IMR-90 (cell line): ENCODE measurements at places on chromosomes 1 and 21. TPM values are rescaled to one million over a fixed set of nuclear protein-coding genes. Genes with fewer than 3 reads are reported as not detected.

DNA sequence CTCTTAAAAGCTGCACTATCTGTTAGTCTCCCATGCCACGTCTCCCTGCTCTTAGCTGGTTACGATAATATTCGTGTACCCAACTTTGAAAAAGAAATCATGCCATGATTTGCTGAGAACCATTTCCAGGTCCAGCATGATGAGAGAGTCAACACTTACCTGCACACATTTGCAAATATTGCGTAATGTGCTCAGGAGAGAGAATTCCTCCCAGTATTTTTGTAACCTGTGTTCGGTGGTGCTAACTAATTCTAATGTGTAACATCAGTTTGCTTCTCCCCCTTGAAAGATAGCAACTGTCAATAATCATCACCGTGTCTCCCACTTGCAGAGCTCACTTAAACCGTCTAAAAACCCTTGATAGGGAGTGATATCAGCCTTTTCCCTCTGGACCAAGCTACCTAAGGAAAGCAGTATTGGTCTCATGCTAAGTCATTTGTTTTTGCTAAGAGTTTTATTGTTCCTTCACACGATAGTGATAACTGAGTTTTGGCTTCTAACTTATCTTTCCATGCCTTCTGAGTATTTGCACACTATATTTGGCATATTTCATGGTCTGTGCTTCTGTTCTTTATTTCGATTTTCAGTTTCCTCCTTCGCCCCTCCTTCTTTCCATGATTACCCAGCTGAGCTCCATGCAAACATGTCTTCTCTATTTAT lies 61.1 kb upstream of the IRF2BP2 start:
- no peak for DNase-seq
- no peaks in the 10 kb centered on the region for H3K36me3 ChIP-seq
- no peaks in the 10 kb centered on the region for H3K27me3 ChIP-seq
- no peak overlapping the region for H3K27ac ChIP-seq

GRCh38 chr1:81407000-81407821 lies 393.5 kb upstream of the ADGRL2 start:
- no peak overlapping the region for H3K4me3 ChIP-seq
- no peaks in the 10 kb centered on the region for H3K4me1 ChIP-seq
- H3K36me3 ChIP-seq, result no peaks in the 10 kb centered on the region
- DNase-seq, result no peak
- no peak overlapping the region for H3K27ac ChIP-seq

- H3K27ac ChIP-seq, result no peak overlapping the region
- H3K4me1 ChIP-seq, result no peaks in the 10 kb centered on the region
- no peak for DNase-seq
- no peaks in the 10 kb centered on the region for H3K27me3 ChIP-seq
- no peaks in the 10 kb centered on the region for H3K36me3 ChIP-seq
These were observed 11.8 kb downstream of the KANK4 start for GRCh38 chr1:62307446-62307845.

- no peak overlapping the region for H3K4me3 ChIP-seq
- no peak overlapping the region for H3K27ac ChIP-seq
- no peaks in the 10 kb centered on the region for H3K4me1 ChIP-seq
These were observed 283.8 kb downstream of the SDCCAG8 start for GRCh38 chr1:243539636-243540035.

GRCh38 chr1:105686874-105687690 lies 1369.4 kb upstream of the PRMT6 start:
- H3K4me3 ChIP-seq, result no peak overlapping the region
- no peaks in the 10 kb centered on the region for H3K27me3 ChIP-seq

DNA sequence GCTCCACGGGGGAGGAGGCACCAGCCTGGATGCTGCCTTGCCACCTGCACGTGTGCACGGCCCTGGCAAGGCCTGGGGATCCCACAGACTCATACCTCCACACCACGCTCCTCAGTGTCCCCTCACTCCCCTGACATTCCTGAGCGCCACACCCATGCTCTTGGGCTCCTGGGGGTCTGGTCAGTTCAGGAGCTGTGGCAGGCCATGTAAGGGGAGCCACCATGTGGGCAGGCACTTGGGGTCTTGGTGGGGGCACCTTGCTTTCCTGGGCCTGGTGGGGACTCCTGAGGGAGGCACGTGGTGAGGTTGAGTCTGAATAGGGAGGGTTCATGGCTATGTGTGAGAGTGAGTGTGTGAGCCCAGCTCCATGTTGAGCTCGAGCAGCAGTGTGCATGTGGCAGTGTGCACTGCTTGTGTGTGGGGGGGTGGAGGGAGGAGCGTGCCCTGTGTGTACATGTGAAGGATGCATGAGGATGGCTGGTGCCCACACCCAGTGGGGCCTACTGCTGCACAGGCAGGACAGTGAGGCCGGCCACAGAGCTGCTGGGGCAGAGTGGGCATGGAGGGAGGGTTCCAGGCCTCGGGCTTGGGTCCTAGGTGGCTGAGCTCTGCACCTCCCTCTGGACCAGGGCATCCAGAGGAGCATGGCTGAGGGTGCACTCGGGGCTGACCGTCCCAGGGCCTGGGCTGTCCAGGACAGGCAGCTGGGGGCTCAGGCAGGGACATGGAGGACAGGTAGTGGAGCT lies 1.6 kb downstream of the GJC2 start:
- H3K27me3 ChIP-seq, result no peaks in the 10 kb centered on the region
- peak overlapping the region; percentile 74 for H3K27ac ChIP-seq
- DNase-seq, result no peak
- peaks cover 8% of the 10 kb centered on the region for H3K36me3 ChIP-seq
- peaks cover 23% of the 10 kb centered on the region for H3K4me1 ChIP-seq

DNA sequence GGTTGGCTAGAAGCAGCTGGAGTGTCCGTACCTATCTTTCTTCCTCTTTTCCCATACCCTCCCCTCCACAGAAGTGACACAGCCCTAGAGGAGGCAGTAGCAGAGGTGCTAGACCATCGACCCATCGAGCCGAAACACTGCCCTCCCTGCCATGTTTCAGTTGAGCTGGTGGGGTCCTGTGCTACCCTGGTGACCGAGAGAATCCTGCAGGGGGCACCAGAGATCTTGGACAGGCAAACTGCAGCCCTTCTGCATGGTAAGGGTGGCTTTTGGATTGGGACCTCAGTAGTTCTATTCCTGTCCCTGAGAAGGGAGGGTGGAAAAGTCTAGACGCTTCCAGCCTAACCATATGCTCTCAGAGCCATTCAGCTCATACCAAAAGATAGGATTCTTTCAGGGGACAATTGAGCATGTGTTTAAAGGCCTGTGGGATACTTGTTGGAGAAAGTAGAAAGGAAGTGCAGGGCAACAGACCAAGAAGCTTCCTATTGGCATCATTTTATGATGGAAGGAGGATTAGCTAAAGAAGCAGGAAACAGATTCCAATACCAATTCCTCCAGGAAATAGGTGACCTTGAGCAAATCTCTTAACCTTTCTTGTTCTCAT lies 11.7 kb upstream of the BNIPL start:
- DNase-seq, result peak; percentile 62
- H3K27ac ChIP-seq, result no peak overlapping the region
- H3K27me3 ChIP-seq, result no peaks in the 10 kb centered on the region
- H3K4me3 ChIP-seq, result no peak overlapping the region
- H3K4me1 ChIP-seq, result no peaks in the 10 kb centered on the region

Gene ITGB2
- not detected in 2 replicates for total RNA-seq

Gene S100A2
- total RNA-seq, result 3.6 and 4.4 TPM in 2 replicates
